NCI-H2107 (cell line): ENCODE measurements at places on chromosomes 5 and 9.
A peak's percentile ranks its signal among the peaks of the same experiment; 100 is the strongest.

DNA sequence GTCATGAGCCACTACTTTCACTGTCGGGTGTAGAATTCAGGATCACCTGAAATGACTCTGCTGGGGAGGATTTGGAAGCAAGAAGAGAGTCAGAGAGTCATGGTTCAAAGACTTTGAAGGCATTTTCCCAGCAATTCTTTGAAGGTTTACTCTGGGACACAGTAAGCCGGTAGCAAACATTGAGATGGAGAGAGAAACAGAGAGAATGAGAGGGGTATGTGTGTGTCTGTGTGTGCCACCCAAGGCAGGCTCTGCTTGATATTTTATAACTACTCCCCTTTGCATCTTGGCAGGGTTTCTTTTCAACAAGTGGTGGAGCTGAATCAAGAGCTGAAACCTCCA lies 89.8 kb downstream of the ANKRD55 start:
- DNase-seq, result no peak

GRCh38 chr9:128062846-128063831 lies 4.0 kb downstream of the NAIF1 start:
- DNase-seq, result no peak

- DNase-seq, result no peak
Measured at GRCh38 chr5:78113689-78114264, 180.7 kb downstream of the AP3B1 start.

- DNase-seq, result no peak
Measured at GRCh38 chr5:112634166-112634565, 103.5 kb upstream of the APC start.

GRCh38 chr5:133129950-133130349 lies 78.1 kb downstream of the HSPA4 start:
- DNase-seq, result no peak

DNA sequence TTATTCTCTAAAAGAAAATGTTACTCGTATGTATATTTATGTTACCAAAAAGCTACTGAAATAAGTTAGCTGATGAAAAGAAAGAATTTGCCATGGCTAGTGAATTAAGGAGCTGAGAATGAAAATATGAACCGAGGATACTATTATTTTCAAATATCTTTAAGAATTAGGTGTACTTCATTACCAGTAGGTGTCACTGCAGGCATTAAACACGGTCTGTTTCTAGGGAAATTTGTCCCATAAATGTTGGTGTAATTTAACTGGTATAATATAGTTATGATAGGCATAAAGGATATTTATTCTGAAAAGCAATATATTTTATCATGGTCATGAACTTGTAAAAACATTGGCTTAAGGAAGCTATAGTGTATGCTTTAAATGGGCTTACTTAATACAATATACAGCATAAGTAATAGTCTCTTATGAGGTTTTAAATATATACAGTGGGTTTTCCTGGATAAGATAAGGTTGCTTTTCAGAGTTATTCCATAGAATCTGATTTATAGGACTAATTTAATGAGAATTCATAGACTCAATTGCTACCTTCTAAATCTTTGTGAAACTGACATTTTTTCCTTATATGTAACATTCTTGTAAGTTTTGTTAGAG lies 72.4 kb upstream of the MPDZ start:
- peak; percentile 19 for DNase-seq

DNA sequence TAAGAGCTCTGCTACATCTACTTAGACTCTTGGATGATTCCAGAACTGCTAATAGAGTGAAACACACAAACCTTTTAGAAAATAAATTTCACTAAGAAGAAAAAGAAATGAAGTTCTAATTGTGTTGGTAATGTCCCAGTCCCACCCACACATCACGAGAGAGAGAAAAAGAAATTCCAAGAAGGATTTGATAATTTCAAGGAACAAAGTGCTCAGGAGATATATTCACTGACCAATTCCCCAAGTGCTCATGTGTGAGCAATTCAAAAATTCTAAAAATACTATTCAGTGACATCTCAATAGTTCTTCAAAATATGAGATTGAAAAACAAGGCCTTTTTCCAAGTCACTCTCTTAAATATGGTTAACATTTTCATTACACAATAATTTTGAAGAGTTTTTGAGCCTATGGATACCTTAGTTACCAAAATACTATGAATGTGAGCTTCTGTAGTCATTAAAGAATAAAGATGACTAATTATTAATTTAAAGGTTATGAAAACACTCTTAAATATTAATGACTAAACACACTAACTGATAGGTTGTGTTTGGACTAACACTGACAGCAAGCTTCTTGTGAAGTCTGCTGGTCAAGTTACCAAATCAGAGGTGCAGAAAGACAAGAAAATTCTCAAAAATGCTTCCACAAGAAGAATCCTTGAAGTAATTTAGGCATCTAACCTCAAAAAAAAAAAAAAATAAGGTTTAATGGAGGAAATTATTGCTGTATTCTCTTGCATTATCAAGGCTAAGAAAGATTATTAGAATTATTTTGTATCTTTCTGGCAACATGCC lies 245.3 kb downstream of the PDE4D start:
- no peak for DNase-seq
